Lower lobe of right lung (tissue), 2 donors: ENCODE measurements at places on chromosomes 7 and 10. TPM values are rescaled to one million over a fixed set of nuclear protein-coding genes. Genes with fewer than 3 reads are reported as not detected.

The RBP4 gene
- 17.4 TPM for total RNA-seq

The TSPAN33 gene
- total RNA-seq, result 9.5 TPM

The COMTD1 gene
- 18.3 TPM for total RNA-seq

The DGKI gene
- total RNA-seq, result 0.09 TPM
